CD4-positive, alpha-beta memory T cell (primary cell): ENCODE measurements at places on chromosomes 12 and 14. TPM values are rescaled to one million over a fixed set of nuclear protein-coding genes. Genes with fewer than 3 reads are reported as not detected.

GRCh38 chr14:104594310-104595046 lies 10.1 kb downstream of the TMEM179 start:
- no peaks in the 10 kb centered on the region for H3K4me1 ChIP-seq
- DNase-seq: no peak
- no peak overlapping the region for H3K4me3 ChIP-seq
- no peak overlapping the region for H3K27ac ChIP-seq
- no peaks in the 10 kb centered on the region for H3K27me3 ChIP-seq
- H3K36me3 ChIP-seq: no peaks in the 10 kb centered on the region

- H3K36me3 ChIP-seq: no peaks in the 10 kb centered on the region
- no peaks in the 10 kb centered on the region for H3K27me3 ChIP-seq
- DNase-seq: no peak
Measured at GRCh38 chr14:38329246-38329645, 73.4 kb upstream of the CLEC14A start.

- H3K4me3 ChIP-seq: no peak overlapping the region
- no peaks in the 10 kb centered on the region for H3K27me3 ChIP-seq
- H3K27ac ChIP-seq: no peak overlapping the region
- H3K36me3 ChIP-seq: no peaks in the 10 kb centered on the region
Measured at GRCh38 chr12:124551268-124552144, 15.9 kb downstream of the NCOR2 start.

DNA sequence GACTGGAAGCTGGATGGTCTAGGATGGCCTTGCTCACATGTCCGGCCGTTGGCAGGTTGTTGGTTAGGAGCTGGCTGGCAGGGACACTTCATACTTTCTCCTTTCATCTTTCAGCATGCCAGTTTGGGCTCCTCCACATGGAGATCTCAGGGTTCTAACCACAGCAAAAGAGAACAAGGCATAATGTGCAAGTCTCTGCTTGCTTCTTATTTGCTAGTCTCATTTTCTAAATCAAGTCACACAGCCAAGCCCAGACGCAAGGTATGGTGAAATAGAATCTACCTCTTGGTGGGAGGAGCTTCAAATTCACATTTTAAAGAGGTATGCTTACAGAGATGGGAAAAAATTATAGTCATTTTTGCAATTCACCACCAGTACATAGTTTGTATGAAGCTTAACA lies 69.1 kb upstream of the NAP1L1 start:
- no peaks in the 10 kb centered on the region for H3K36me3 ChIP-seq
- H3K27ac ChIP-seq: no peak overlapping the region
- H3K4me3 ChIP-seq: no peak overlapping the region
- no peak for DNase-seq

Gene KIF5A
- 1.00 TPM for total RNA-seq

Gene SPIC
- not detected for total RNA-seq

Gene DPY19L2
- 0.93 TPM for total RNA-seq
